A172 (cell line): ENCODE measurements at places on chromosomes 4 and X. TPM values are rescaled to one million over a fixed set of nuclear protein-coding genes. Genes with fewer than 3 reads are reported as not detected.

RNF212 gene
- not detected in 2 replicates for total RNA-seq

NHS gene
- 3.0 and 3.1 TPM in 2 replicates for total RNA-seq

TRIM60 gene
- total RNA-seq = not detected in 2 replicates

SMIM31 gene
- not detected in 2 replicates for total RNA-seq

MAGEE1 gene
- 3.5 and 4.2 TPM in 2 replicates for total RNA-seq

SPANXN4 gene
- not detected in 2 replicates for total RNA-seq

JADE3 gene
- 3.7 and 5.6 TPM in 2 replicates for total RNA-seq

SSX2B gene
- total RNA-seq = not detected in 2 replicates
